Right hindlimb (tissue), 1 donor: ENCODE measurements at places on chromosomes 2 and 18.
A peak's percentile ranks its signal among the peaks of the same experiment; 100 is the strongest.

- DNase-seq, result no peak
Observed at GRCh38 chr2:14751581-14751980, 119.1 kb downstream of the LRATD1 start.

DNA sequence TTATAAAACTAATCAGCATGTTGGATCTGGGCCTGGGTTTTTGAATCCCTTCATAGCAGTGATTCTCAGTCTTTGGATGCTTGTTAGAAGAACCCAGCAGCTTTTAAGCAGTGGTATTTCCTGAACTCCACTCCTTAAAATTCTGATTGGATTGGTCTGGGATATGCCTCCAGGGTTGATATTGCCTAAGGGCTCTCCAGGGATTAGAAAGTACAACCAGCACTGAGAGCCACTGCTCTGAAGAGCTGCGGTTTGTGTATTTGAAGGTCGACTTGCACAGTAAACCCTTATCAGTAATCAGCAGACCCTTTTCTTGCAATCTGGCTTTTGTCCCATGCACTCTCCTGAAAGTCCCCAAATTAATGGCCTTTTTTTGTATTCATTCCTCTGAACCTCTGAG, 17.0 kb upstream of the RBMS1 start:
- no peak for DNase-seq

GRCh38 chr2:36706021-36706876, 9.7 kb downstream of the VIT start:
- peak; percentile 26 for DNase-seq

DNA sequence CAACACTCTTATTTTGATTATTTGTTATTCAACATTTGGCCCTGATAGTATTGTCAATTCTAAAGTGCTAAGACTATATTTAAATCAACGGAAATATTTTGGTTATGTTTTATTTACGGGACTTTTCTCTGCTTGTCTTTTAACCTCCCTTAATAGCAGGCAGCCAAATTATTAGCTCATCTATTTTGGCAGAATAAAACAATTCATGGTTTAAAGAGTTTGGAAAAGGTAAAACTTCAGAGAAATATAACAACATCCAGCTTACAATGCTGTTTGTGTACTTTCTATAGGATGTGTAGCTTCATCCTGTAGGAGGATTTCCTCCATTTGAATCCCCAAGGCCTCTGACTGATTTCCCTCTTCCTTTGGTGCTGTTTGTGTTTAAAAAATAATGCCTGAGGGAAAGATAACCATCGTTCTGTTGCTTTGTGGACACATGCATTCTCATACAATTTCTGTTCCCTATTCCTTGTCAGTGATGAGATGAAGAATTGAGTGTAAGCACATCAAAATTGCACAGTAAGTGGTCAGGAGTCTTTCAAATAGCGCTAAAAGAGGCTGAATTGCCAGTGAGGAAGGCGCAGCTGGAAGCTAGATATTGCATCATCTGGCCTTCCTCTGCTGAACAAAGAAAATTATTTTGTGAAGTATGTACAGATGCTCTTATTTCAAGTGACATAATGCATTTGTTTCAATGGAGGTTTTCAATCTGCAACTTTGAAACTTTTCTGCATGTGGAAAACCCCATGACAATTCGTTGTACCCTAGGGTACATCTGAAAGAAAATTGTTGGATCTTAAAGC, 80.3 kb downstream of the CD28 start:
- DNase-seq, result peak; percentile 83

DNA sequence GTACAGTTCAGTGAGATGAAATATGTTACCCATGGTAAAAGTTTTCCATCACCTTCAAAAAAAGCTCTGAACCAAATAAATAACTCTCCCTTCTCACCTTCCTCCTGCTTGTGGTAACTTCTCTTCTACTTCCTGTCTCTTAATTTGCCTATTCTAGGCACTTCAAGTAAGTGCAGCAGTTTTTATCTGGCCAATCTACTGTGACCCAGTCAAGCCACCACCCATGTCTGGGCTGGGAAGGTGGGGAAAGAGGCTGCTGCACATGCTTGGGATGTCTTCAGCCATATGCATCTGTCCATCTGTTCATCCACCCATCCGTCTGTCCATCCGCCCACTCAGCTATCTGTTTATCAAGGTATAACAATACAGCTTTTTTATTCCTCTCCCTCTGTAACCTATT, 31.6 kb downstream of the ZNF532 start:
- DNase-seq, result no peak

GRCh38 chr18:35073186-35074105, 32.2 kb downstream of the MAPRE2 start:
- no peak for DNase-seq

DNA sequence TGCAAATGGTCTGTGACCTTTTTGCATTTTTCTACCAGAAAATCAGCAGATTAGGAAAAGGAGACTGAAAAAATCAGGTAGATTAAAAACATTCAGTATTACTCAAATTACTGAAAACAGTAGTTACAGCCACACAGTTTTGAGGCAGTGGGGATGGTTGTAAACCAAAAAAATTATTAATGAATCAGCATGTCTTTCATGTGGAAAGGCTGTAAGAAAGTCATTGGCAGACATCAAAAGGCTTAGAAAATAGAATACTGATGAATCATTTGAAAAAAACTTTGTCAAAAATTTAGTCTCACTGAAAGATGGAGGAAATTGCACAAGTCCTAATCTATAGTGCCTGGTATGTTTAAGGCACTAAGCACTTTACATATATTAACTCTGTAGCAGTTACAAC, 133.9 kb upstream of the GCFC2 start:
- no peak for DNase-seq

GRCh38 chr2:61450144-61450543, 20.7 kb downstream of the USP34 start:
- DNase-seq, result no peak

- no peak for DNase-seq
Observed at GRCh38 chr18:56309104-56309503, 329.3 kb downstream of the TXNL1 start.

DNA sequence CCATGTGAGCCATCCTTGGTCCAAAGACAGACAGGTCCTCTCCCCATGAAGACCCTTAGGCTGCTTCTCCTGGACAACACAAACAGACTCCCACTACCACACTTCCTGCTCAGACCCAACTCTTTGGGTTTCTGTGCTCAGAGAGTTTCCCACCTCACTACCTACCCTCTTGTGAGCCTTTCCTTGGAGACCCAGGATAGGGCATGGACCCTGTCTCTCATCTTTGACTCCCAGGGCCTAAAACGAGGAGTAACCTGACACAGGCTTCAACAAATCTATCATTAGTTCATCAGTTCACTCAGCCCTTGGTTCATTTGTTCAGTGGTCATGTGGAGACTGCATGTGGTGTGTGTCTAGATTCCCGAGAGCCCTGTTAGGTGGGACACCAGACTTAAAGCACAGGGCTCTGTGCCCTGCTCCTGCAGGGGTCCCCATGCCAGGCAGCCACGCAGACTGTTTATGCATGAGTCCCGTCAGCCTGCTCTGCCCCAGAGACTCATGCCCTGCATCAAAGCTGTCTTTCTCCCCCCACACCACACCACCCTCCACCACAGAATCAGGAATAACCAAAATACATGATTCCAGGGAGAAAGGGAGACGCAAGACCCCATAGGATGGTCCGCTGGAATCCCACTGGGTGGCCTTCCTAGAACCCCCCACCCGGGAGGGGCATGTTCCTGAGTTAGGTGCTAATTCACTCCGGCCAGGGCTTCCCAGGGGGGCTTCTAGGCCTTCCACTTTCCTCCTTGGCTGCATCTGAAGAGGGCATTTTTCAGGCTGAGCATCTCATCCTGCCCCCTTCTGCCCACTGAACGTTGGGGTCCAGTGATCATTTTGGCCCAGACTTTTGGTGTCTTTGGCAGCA, 100.2 kb upstream of the TEX51 start:
- no peak for DNase-seq

GRCh38 chr2:18626256-18626668, 36.9 kb upstream of the NT5C1B start:
- no peak for DNase-seq

- DNase-seq, result no peak
Observed at GRCh38 chr2:146741260-146741659, 1103.6 kb upstream of the ACVR2A start.

DNA sequence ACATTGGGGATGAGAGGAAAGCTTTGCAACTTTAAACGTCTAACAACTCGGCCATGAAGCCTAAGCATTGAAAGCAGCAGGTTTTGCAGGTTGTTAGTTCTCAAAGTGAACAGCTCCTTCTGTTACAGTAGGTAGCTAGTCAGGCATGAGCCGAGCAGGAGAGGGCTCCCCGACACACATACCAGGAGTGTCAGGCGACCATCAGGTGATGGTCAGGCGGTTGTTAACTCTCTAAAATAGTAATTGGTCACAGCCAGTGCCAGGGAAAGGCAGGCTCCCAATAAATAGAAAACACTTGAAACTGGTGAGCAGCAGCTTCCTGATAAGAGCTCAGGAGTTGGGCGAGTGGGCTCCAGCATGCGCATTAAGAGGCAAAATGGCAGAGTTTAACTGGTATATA, 53.5 kb upstream of the DAPL1 start:
- no peak for DNase-seq

GRCh38 chr18:54218299-54218698, 6.2 kb downstream of the MBD2 start:
- DNase-seq, result no peak
